ENCODE measurements at places on chromosomes 16 and 17.

GRCh38 chr16:7083096-7083495 lies 249.5 kb upstream of the RBFOX1 start:
- DNase-seq: no peak

- DNase-seq: no peak
Observed at GRCh38 chr16:87918338-87918737, 18.0 kb downstream of the CA5A start.

DNA sequence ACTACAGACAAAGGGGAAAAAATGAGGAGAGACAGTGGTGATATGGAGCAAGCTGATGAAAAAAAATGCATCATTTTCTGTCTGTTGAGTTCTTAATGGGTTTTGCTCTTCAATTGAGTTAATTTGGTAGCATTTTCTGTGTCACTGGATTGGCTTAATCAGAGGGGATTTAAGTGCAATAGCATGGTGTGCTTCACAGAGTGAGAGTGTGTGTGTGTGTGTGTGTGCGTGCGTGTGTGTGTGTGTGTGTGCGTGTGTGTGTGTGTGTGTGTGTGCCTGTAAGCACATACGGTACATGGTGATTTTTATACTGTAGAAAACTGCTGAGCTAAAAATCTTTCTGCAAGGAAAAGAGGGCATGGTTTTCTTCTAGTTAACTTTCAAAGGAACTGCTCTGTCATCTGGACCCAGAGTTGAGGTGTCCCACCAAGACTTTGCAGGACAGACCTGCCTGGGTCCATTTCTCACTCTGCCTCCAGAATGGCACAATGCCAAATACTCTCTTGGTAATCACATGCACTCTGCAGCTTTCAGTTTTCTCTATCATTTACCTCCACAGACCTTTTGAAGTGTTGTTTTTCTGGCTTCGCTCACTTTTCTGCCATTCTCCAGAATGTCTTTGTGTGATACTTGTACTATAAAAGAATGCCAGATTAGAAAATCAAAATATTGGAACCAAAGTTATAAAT lies 952.6 kb upstream of the SOX9 start:
- no peak for DNase-seq

DNA sequence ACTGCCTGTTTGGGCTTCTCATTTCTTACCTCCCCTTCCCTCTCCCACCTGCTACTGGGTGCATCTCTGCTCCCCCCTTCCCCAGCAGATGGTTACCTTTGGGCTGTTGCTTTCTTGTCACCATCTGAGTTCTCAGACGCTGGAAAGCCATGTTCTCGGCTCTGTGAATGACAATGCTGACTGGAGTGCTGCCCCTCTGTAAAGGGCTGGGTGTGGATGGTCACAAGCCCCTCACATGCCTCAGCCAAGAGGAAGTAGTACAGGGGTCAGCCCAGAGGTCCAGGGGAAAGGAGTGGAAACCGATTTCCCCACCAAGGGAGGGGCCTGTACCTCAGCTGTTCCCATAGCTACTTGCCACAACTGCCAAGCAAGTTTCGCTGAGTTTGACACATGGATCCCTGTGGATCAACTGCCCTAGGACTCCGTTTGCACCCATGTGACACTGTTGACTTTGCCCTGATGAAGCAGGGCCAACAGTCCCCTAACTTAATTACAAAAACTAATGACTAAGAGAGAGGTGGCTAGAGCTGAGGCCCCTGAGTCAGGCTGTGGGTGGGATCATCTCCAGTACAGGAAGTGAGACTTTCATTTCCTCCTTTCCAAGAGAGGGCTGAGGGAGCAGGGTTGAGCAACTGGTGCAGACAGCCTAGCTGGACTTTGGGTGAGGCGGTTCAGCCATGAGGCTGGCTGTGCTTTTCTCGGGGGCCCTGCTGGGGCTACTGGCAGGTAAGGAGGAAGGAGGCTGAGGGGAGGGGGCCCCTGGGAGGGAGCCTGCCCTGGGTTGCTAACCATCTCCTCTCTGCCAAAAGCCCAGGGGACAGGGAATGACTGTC lies at the start of gene CD68:
CD68 (plus strand) TSS at position 638 of the 833 bp plus-strand sequence; CDS start at position 678, 40 bp downstream.
- DNase-seq: peak; percentile 90

DNA sequence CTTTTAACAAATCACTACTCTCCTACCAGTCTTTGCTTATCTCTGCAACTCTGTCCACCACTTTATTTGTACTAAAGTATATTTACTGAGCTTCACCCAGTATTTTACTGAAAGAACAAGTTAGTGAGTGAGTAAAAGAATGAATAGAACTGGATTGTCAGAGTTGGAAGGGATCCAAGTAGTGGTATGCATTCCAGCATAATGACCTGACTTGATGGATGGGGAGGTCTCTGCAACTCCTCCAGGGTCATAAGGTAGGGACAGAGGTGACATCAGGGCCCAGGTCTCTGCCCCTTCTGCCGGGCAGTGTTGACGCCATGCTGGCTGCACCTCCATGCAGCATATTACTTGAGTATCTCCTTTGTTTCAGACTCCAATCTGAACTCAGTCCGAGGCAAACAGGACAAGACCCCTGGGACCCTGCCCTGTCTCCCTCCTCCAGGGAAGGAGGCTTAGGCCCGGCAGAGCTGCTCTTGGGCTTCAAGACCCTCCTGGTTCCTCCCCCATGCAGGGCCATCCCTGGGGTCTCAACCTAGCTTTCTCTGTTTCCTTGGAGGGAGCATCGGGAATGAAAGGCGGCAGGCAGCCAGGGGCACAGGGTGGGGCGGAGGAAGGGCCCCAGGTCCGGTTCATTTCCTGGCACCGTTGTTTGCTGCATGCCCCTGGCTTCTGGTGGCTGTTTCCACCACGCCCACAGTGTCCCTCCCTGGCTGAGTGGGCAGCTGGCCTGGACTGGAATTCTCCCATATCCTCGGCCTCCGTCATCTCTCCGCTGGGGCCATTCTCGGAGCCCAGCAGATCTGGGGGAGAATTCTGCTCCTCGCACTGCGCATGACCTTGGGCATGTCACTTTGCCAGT lies 12.4 kb upstream of the ITGA3 start:
- peak; percentile 64 for DNase-seq

- no peak for DNase-seq
Observed at GRCh38 chr17:64064331-64064730, 43.9 kb upstream of the ICAM2 start.

- DNase-seq: no peak
Observed at GRCh38 chr16:48082516-48082915, 73.3 kb downstream of the ABCC12 start.

DNA sequence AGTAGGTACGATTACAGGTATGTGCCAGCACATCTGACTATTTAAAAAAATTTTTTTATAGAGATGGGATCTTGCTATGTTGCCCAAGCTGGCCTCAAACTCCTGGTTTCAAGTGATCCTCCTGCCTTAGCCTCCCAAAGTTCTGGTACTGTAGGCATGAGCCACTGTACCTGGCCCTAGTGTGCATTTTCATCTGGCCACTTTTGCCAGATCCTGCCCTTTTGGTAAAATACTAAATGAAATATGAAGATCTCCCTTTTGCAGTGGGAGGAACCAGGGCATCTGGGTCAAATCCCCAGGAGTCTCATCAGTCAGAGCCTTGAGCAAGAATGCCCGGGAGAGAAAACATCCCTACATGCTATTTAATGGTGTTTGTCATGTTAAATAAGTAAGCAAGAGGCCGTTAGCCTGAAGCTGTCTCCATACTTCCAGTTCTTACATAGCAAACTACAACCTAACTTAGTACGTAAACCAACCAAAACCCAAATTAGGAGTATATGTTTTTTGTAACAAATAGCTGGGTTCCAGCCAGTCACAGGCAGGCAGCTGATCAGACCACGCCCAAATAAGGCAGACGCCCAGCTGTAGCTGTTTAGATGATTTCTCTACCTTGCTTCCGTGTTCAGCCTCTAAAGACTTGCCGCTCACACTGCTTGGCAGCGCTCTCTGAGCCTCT lies 46.5 kb upstream of the CLEC18A start:
- no peak for DNase-seq

DNA sequence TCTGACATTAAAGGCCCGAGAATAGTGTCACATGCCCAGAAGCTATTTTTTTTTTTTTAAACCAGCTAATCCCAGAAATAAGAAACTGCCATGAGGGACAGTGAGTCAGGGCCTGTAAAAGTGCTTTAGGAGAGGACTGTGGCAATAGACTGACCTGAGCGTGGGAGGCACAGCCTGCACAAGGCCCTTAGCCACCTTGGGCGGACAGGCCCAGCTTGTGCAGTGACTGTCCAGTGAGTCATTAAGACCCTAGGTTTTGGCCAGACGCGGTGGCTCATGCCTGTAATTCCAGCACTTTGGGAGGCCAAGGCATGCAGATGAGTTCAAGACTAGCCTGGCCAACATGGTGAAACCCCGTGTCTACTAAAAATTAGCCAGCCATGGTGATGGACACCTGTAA lies 343.0 kb upstream of the ZFHX3 start:
- no peak for DNase-seq

DNA sequence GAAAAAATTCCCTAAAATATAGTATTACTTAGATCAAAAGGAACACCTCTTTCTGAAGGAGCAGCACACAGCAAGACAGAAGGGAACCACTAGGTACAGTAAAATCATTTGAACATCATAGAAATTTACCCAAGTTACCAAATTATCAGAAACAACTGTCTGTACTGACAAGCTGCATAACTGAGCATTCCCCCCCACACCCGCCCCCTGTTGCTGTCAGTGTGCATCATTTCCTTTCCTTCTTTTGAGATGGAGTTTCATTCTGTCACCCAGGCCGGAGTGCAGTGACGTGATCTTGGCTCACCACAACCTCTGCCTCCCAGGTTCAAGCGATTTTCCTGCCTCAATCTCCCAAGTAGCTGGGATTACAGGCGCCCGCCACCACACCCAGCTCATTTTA lies 120.7 kb downstream of the TRIM37 start:
- peak; percentile 44 for DNase-seq

DNA sequence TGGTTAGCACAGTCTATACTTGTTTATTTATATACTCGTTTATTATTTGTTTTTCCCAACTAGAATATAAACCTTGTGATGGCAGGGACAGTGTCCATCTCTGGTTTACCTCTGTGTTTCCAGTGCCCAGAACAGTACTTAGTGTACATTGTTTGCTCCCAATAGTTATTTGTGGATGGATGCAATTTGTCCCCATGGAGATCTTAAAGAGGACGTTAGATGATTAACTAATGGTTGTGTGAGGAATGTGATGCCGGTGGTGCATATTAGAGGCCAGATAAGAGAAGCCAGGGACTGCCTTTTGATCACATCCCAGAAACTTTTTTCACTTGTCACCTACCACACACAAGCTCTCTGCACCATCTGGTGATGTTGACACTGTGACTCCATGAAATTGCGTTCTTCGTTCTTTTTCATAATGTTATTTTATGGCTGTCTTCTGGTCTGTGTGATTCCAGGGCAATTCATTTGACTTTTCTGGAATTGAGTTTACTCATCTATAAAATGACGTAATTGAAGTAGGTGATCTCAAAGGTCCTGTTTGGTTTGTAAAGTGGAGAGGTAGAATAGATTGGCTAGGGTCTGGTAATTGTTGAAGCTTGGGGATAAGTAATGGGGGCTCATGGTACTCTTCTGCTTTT lies 1.2 kb downstream of the COX10 start:
- no peak for DNase-seq

GRCh38 chr16:82265809-82266208 lies 95.8 kb upstream of the MPHOSPH6 start:
- DNase-seq: no peak

- DNase-seq: no peak
Observed at GRCh38 chr17:42129109-42129837, 6.7 kb downstream of the HSPB9 start.

GRCh38 chr17:77204536-77204935 lies 63.8 kb downstream of the SEC14L1 start:
- DNase-seq: no peak

DNA sequence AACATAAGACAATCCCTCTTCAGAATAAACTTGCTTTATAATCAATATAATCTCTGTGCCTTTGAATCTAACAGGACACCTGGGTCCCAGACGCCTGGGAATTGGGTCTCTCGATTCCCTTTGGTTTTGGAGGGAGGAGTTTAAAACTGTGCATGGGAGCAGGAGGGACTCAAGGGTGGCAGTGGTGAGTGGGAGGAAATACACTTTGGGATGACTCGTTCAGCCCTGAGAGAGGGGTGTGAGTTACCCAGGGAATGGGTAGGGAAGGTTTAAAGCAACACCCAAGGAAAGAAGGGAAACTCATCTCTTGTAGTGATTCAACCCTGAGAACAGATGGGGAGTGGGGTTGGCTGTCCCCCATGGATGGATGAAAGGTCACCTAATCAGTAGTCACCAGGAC lies 1.6 kb downstream of the RANGRF start:
- no peak for DNase-seq

- no peak for DNase-seq
Observed at GRCh38 chr16:53121661-53122060, 66.9 kb downstream of the CHD9 start.

DNA sequence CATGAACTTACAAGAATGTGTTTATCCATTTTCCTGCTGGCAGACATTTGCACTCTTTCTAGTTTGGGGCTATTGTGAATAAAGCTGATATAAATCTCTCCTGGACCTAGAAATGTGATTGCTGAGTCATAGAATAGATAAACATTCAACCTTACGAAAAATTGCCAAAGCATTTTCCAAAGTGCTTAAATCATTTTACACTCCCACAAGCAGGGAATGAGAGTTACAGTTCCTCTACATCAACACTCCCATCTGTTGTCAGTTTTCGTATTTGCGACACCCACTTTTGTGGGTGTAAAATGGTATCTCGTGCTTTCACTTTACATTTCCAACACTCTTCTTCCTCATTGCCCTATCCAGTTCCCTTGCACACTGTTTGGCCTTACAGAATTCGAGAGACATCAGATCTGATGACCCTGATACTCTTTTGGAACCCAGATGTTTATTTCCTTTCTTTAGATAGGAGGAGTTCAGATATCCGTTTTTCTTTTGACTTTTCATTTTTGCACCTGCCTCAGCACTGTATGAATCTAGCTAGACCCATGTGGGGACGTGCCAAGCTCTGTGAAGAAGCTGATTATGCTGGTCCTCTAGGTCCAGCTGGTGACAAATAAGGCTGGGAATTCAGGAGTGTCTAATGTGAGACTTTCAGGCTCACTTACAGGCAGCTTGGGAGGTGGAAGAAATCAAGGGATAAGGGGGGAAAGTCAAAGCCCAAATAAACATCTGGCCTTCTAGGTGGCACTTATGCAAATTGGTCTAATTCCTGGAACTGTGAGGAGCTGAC lies 14.0 kb downstream of the SOX9 start:
- no peak for DNase-seq

- peak; percentile 70 for DNase-seq
Observed at GRCh38 chr17:82475458-82475857, 16.9 kb downstream of the NARF start.

- peak; percentile 41 for DNase-seq
Observed at GRCh38 chr16:69176033-69176800, 10.7 kb upstream of the SNTB2 start.

DNA sequence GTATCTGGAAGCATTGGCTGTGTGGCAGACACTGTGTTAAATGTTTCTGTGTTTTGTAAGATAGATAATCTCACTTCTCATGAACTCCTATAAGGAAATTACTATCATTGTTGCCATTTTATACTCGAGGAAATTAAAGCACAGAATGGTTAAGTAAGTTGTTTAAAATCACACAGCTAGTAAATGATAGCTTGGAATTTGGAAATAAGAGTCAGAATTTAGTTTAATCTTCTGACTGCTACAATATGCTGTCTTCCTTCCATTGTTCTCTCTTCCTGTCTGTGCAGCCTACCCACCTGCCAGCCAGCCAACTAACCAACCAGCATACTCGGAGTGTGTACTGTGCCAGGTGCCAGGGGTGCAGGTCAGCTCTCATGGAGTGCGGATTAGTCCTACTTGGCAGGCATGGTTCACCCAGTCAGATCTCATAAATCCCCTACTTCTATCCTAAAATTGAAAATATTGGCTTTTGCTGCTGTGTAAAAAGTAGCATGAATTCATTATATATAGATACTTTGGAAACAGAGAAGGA lies 79.9 kb upstream of the LGALS9 start:
- DNase-seq: peak; percentile 86
